ENCODE measurements at places on chromosomes 2 and 18.
A peak's percentile ranks its signal among the peaks of the same experiment; 100 is the strongest.

- no peak for DNase-seq
Observed at GRCh38 chr2:209456489-209456888, 32.6 kb downstream of the MAP2 start.

DNA sequence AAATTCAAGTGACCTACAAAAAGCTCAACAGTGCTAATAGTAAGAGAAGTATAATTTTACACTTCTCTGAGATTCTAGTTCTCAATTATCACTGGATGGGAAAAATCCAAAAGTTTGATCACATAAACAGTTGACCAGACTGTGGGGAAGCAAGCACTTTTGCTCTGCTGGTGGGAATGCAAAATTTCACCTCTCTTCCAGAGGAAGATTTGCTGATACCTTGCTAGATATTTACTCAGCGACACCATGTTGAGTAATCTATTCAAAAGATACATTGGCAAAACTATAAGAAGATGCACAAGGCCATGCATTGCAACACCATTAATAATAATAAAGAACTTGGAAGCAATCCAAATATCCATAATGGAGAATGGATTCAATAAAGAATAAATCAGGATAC lies 204.4 kb downstream of the MREG start:
- DNase-seq: no peak

DNA sequence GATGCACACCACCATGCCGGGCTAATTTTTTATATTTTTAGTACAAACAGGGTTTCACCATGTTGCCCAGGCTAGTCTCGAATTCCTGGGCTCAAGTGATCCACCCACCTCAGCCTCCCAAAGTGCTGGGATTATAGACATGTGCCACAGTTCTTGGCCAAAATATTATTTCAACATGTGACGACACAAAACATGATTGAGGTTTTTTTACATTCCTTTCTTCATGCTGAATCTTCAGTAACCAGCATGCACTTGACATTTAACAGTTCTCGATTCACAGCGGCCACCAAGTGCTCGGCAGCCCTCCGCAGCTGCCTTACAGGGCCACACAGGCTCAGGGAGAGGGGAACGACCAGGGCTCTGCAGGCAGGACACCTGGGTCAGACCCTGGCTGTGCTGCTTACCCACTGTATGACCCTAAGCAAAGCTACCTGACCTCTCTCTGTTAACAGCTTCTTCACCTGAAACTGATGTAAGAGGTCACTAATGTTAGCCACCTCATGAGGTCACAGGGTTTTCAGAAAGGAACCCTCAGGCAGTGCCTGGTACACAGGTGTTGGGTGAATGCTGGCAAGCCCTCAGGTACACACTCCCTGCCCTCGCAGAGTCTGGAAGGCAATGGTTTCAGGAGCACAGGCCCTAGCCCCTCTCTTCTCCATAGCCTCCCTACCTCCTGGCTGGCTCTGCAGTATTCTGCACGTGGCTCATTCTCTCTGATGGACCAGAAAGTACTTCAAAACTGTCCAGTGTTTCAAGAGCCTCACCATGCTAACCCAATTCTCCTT lies 25.7 kb downstream of the TUBB6 start:
- DNase-seq: no peak

- DNase-seq: no peak
Observed at GRCh38 chr2:143083636-143084035, 45.6 kb upstream of the ARHGAP15 start.

GRCh38 chr2:3459185-3460015 lies 59.9 kb downstream of the ADI1 start:
- DNase-seq: no peak

- DNase-seq: no peak
Observed at GRCh38 chr2:28639092-28639691, 112.4 kb upstream of the PPP1CB start.

DNA sequence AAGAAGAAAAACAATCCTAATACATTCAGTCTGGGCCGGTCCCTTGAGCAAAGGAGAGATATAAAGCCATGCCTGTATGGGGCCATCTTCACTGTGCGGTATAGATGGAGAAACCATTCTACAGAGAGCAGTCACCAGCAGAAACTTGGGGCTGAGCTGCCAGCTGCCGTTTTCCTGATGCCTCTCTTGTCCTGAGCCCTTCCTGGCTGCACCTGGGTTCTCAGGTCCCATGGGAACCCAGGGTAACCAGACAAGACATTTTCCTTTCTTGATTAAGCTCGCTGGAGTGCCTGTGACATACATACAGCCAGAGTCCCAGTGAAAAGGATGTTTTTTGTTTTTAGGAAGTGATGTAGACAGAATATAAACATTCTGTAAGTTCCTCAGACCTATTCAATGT lies 5.3 kb upstream of the METTL21A start:
- peak; percentile 55 for DNase-seq

- DNase-seq: peak; percentile 38
Observed at GRCh38 chr2:235098269-235098668, 146.5 kb downstream of the SH3BP4 start.

DNA sequence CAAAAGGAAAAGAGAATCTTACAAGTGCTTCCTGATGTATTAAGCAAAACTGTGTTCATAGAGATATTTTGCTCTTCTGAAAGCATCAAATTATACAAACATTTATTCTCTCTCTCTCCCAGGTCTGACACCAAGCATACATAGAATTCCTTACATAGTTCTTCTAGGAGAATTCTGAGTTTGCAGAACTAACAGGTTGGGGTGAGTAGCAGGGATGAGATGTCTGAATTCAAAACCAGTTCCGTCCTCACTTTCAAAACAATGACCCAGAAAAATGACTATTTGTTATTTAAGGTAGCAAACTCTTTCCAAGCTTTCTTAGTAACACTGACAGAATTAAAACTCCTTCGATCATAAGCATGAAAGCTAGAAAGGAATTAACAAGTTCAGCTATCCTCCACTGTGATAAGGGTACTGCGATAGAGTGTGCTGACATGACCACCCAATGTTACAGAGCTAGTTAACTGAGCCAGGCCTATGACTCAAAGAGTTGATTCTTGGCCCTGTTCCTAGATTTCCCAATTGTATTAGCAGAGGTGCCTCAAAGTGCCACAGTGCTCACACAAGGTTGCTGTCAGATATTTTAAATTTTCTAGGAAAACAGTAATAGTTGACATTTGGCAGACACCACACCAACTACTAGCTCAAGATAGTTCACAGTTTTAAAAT lies 85.8 kb upstream of the SETBP1 start:
- no peak for DNase-seq

DNA sequence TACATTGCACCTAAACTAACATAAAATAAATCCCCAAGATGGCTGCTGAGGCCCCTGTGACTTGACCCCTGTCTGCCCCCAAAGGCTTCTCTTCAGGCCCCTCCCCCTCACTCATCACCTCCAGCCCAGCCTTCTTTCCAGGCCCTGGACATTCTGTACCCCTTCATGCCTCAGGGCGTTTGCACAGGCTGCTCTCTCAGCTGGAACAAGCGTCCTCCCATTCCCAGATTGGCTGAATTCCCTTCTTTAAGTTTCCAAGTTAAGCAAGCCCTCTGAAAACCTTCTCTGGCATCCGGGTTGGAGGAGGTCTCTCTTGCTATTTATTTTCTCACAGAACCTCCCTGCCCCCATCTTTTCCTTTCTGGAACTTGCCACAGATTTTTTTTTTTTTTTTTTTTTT lies 165.2 kb upstream of the BCL2L11 start:
- DNase-seq: no peak

DNA sequence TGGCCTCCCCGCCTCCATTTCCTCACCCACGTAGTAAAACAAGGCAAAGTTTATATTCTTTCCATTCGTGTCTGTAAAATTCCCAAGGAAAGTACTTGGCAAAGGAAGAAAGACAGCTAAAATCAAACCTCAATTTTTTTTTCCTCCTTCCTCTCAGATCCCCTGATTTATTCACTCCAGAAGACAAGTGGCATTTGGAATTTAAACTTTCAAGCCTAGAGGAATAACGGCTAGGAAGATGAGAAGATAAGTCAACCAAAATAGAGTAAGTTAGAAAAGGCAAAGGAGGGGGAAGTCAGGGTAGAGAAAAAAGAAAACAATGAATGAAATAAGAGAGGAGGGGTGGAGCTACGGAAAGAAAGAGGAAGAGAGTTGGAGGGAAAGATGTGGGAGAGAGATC lies 198.9 kb upstream of the PIK3C3 start:
- no peak for DNase-seq

GRCh38 chr2:216951171-216951570 lies 91.3 kb upstream of the TNP1 start:
- no peak for DNase-seq

GRCh38 chr2:219440388-219441256 lies 6.0 kb downstream of the SPEG start:
- DNase-seq: no peak

GRCh38 chr18:21991886-21992285 lies 177.5 kb upstream of the GATA6 start:
- DNase-seq: no peak

- no peak for DNase-seq
Observed at GRCh38 chr2:225510796-225511195, 111.3 kb downstream of the NYAP2 start.

GRCh38 chr2:238863231-238863630 lies 15.3 kb downstream of the TWIST2 start:
- DNase-seq: no peak

DNA sequence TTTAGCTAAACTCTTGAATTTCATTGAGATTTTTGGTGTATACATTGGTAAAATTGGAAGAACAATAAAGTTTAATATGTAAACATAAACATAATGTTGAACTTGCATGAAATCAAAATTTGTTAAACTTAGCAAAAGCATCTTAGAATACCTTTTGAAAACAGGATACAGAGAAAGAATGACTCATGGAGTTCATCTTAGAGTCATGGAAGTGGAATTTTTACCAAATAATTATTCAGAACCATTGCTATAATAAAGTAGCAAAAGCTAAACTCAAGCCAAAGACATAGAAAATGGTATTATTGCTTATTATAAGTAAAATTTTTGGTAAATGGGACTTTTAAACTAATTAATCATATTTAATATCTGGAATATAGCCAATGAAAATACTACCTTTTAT lies 841.6 kb upstream of the SLC39A10 start:
- no peak for DNase-seq

DNA sequence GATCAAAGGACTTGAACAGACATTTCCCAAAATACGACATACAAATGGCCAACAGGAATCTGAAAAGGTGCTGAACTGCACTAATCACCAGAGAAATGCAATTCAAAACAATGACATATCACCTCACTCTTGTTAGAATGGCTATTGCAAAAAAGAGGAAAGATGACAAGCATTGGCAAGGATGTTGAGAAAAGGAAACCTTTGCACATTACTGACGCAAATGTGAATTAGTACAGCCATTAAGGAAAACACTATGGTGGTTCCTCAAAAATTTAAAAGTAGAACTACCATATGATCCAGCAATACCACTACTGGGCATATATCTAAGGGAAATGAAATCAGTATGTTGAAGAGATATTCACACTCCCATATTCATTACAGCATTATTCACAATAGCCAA lies 57.7 kb upstream of the ASPRV1 start:
- DNase-seq: no peak

DNA sequence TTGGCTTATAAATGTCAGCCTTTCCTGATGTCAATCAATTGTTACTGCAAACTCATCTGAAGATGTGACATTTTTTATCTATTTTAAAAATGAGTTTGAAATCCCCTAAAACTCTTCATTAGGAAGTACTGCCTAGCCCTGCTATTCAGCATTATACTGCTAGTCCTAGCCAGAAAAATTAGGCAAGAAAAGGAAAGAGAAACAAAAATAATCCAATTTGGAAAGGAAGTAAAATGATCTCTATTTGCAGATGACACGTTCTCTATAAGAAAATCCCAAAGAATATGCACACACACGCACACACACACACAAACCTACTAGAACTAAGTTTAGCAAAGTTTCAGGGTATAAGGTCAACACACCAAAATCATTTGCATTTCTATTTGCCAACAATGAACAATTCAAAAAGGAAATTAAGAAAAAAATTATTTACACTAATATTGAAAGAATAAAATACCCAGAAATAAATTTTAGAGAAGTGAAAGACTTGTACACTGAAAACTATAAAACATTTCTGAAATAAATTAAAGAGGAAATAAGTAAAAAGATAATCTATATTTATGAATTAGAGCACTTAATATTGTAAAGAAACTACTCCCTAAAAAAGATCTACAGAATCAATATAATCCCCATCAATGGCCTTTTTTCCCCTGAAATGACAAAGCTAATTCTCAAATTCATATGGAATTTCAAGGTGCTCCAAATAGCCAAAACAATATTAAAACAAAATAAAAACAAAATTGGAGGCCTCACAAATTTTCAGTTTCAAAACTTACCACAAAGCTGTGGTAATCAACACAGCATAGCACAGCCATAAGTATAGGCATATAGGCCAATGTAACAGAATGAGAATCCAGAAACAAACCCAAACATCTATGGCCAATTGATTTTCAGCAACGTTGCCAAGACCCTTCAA lies 433.7 kb upstream of the TRIB2 start:
- DNase-seq: no peak

DNA sequence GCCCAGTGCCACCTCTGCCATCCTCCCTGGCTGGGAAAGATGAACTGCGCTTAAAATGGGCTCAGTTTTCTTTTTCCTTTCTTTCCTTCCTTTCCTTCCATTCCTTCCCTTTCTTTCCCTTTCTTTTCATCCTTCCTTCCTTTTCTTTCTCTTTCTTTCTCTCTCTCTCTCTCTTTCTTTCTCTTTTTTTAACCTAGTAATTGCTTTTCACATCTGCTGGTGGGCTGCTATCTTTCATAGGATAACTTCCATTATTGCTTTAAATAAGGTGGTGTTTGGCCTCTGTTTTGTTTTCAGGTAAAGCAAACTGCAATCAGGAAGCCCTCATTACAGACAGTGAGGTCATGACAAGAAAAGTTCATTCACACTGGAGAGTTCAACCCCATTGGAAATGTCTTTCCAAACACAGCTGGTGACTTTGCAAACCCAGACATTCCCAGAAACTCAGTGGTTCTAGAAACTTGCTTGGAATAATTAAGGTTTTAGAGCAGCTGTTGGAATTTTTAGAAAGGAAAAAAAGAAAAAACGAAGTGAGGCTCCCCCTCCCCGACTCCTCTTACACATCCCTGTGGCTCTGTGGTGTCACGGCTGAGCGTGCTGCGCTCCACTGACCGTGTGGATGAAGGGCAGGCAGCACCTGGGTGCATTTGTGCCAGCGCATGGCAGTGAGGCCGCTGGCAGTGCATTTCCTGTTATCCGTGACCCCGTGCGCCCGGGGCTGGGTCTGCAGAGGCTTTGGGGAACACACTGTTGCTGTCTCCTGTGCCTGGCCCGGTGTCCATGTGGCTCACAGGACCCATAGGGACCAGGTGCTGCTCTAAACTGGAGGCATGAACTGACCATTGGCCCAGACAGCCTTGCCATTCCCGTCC lies 76.9 kb downstream of the MBP start:
- DNase-seq: no peak

DNA sequence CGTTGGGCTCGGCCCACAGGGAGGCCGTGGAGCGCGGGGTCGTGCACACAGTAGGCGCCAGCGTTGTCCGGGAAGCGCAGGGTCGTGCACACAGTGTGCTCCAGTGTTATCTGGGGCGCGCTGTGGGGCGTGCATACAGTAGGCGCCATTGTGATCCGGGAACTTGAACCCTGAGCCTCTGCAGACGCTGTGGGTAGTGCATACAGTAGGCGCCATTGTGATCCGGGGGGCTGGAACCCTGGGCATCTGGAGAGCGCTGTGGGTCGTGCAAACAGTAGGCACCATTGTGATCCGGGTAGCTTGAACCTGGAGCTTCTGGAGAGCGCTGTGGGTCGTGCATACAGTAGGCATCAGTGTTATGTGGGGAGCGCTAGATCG lies 793 bp downstream of the ZNF236 start:
- DNase-seq: no peak
